SHP77 treated with DMSO at 0.1 percent for 48 hours (cell line): ENCODE measurements at places on chromosomes 12 and 14.

DNA sequence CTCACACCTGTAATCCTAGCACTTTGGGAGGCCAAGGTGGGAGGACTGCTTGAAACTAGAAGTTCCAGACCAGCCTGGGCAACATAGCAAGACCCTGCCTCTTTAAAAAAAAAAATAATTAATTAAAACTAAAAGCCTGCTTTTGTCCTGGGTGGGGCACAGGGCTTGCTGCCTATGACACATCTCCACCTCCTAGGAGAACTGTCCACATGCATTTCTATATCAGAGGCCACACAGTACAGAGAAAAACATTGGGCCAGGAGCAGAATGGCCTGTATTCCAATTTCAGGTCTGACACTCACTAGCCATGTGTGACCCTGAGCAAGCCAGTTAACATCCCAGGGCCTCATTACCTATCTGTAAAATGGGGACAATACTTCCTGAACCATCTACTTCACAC lies 31.9 kb downstream of the CCDC88C start:
- no peak for DNase-seq

GRCh38 chr12:71438670-71439361 lies 782 bp upstream of the LGR5 start:
- no peak for DNase-seq

GRCh38 chr14:56304456-56304855 lies 186.2 kb downstream of the PELI2 start:
- no peak for DNase-seq

- no peak for DNase-seq
These were observed 30.0 kb downstream of the GALNT4 start for GRCh38 chr12:89494411-89495231.

DNA sequence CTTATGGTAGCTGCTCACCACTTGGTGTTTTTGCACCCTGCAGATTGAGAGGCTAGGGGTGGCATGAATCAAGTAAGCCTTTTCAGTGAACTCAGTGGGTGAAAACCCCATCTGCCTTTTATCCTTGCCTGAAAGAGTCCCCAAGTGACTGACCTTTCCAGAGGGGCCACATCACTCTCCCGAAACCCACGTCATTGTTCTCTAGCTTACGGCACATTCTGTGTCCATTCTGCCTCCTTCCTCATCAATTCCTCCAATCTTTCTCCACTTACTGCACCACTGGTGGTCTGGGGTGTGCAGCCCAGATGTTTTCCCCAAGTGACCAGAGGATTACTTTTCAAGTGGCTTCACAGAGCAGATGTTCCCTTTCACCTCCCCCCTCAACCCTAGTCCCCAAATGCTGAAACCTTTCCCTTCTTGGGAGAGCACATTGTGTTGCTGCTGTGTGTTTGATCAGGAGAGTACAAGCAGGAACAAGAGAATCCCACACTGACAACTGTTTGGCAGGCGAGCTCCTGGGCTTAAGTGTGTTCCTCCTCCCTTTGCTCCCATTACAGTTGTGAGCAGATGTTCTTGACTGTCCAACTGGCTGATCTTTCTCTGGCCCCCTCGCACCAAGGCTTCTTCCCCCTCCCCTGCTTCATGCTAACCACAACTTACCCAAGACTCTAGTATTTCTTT lies 138.0 kb upstream of the IGF1 start:
- DNase-seq: no peak

- no peak for DNase-seq
These were observed 1157.1 kb downstream of the BCL11B start for GRCh38 chr14:98114946-98115345.

DNA sequence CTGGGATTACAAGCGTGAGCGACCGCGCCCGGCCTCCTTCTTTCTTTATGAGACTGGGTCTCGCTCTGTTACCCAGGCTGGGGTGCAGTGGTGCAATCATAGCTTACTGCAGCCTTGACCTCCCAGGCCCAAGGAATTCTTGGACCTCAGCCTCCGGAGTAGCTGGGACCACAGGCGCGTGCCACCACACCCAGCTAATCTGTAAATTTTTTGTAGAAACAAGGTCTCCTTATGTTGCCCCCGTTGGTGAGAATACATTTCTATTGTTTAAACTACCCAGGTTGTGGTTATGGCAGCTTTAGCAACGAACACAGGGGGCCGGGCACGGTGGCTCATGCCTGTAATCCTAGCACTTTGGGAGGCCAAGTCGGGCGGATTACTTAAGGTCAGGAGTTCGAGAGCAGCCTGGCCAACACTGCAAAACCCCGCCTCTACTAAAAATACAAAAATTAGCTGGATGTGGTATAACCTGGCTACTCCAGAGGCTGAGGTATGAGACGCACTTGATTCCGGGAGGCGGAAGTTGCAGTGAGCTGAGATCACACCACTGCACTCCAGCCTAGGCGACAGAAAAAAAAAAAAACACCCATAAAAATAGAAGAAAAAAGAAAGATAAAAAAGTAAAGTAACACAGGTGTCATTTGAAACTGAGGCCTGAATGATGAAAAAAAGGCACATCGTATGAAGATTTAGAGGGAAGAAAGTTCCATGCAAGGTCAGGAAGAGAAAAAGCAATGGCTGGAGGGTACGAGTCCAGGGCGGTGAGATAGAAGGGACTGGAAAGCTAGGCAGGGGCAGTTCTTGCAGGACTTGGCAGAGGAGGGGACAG lies 977 bp upstream of the TMEM120B start:
- peak; percentile 37 for DNase-seq

- DNase-seq: no peak
These were observed 31.5 kb downstream of the ERO1A start for GRCh38 chr14:52663850-52664249.

- no peak for DNase-seq
These were observed 12.1 kb upstream of the FLVCR2 start for GRCh38 chr14:75566321-75566720.

DNA sequence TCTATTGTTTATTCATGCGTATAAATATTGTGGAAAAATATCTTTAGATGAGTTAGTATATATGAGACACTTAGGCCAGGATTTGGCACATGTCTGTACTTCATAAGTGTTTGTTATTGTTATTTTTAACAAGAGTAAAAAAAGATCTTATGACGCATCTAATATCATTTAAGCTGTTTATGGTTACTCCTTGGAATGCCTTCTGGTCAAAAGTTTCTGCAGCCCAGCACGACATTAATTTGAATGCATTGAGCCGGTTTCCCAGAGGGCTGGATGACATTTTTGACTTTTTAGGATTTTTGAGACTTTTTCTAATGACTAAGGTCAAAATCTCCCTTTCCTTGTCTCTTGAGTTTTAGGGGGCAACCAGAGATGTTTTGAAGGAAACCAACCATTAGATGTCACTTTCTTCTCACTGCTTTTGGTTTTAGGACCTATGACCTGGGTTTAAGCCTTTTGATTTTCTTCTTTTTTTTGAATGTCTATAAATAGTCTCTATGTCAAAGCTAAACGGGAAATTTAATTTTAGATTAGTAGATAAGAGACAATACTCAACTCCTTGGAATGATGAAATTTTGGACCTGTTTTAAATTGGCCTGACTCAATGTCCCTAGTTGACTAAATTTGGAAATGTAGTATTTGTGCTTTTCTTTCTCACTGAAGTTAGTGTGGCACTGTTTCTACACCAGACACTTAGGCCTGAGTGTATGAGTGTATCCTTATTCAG lies 215.5 kb downstream of the AEBP2 start:
- DNase-seq: no peak

GRCh38 chr14:70885343-70886022 lies 21.8 kb upstream of the PCNX1 start:
- no peak for DNase-seq

DNA sequence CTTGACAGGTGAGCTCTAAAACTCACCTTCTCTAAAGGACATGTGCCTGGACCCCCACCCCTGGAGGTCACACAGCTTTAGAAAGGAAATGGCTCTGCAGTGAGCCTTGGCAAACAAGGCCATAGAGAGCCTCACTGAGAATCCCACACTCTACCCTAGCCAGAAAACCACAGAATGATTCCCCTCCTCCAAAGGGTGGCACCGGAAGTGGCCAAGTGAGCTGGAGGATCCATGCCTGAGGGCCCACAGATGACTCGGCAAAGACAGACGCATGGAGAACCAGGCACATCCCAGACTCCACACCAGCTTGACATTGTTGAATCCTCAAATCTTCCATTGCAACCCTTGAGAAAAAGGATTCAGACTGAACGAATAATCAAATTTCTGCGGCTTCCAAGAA lies 54.2 kb upstream of the PTHLH start:
- DNase-seq: no peak

- no peak for DNase-seq
These were observed 36.5 kb upstream of the PTCSC3 start for GRCh38 chr14:36212987-36213386.

- no peak for DNase-seq
These were observed 7.6 kb downstream of the FCF1 start for GRCh38 chr14:74720526-74720925.

DNA sequence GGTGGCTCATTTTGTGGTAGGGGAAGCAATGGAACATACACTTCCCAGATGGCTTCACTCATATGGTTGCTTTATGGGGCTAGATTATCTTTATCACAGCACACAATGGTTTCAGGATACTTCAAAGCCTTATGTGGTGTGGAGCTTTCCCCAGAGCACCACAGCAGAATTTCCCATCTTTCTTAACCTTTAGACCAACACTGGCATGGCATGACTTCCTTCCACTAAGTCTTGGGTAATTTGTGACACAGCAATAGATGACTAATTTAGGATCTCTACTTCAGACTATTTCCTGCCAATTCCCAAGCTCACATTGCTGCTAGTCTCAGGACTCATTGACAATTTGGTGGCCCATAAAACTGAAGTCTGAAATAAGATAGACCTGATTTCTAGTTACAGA lies 36.9 kb upstream of the DCN start:
- DNase-seq: no peak
